ENCODE measurements at places on chromosomes 5 and 9. TPM values are rescaled to one million over a fixed set of nuclear protein-coding genes. Genes with fewer than 3 reads are reported as not detected.

DNA sequence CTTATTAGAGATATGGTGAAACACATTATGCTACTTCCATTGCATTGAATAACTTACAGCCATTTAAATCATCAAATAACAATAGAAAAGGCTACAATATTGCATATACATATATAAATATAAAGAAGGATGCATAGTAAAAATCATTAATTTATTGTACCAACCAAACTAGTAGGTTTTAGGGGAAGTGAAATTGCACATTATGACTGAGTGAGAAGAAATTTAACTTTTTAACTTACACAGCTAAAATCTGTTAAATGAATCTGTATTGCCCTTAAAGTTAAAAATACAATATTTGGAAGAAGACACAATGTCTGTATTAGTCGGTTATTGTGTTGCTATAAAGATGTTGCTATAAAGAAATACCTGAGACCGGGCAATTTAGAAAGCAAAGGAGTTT lies 2073.7 kb upstream of the ACO1 start:
- DNase-seq = no peak

GRCh38 chr9:75873712-75874111 lies 16.8 kb upstream of the PCSK5 start:
- DNase-seq = no peak

GRCh38 chr9:126625329-126626126 lies 11.8 kb downstream of the LMX1B start:
- no peak for DNase-seq

- no peak for DNase-seq
These were observed 264.4 kb upstream of the MSX2 start for GRCh38 chr5:174459832-174460448.

- no peak for DNase-seq
These were observed 732 bp downstream of the GBGT1 start for GRCh38 chr9:133162861-133163503.

ADGRD2 gene
- not detected for total RNA-seq

CRB2 gene
- not detected for total RNA-seq
